Tibial nerve (tissue), 4 donors: ENCODE measurements at places on chromosomes 12 and 14. TPM values are rescaled to one million over a fixed set of nuclear protein-coding genes. Genes with fewer than 3 reads are reported as not detected.

The TMEM132C gene
- total RNA-seq, result 8.2 TPM

The FAM186B gene
- 0.98 TPM for total RNA-seq

The KLRG1 gene
- not detected for total RNA-seq

The SLC4A8 gene
- 1.1 TPM for total RNA-seq

The SLC25A47 gene
- not detected for total RNA-seq

The LBHD2 gene
- not detected for total RNA-seq
